Hypothalamus (tissue), 51 donors: ENCODE measurements at places on chromosomes 16 and 17.

DNA sequence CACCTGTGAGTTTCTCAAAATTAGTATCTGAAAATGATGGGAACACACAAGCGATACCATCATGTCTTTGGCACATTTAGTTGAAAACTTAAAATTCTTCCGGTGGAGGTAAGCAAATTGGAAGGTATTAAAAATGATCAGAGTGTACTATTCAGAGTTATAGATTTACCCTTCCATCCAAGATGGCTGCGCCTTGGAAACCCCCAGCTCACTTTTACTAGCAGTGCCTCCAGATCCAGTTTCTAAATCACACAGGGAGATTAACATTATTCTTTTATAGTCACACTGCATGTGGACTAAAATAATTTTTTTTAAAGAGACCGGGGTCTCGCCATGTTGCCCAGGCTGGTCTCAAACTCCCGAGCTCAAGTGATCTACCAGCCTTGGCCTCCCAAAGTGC is 15.0 kb downstream of the PITPNC1 start:
- no peak for DNase-seq

GRCh38 chr16:87540897-87541146 is 48.0 kb upstream of the ZCCHC14 start:
- no peak for DNase-seq

DNA sequence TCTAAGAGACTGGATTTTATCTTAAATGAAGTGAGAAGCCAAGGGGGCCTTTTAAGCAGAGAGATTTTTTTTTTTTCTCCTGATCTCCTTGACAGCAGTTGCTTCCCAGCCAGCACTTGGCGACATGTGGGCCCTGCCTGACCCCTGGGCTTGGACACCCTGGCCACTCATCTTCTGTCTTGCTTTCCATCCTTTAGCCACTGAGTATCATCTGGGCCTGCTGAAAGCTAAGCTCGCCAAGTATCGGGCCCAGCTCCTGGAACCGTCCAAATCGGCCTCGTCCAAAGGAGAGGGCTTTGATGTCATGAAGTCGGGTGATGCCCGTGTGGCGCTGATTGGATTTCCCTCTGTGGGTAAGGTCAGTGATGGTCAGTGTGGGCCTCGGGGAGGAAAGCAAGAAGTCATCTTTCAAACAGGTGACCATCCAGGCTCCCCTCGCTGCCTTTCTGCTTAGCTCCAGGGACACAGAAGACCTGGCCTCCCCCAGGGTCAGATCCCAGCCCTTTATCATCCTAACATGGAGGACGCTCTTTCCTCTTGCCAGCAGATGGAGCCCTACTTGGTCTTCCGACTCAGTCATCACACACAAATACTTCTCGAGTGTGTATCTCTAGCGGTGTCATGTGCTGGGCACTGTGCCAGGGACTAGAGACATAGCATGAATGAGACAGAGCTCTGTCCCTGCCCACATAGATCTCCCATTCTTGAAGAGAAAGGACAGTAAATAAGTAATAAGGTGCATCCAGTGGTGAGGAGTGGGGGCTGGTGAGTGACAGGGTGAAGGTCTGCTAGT is 6.1 kb downstream of the DRG2 start:
- DNase-seq: no peak

- DNase-seq: no peak
Observed at GRCh38 chr17:40038882-40039513, 15.2 kb downstream of the MED24 start.

- no peak for DNase-seq
Observed at GRCh38 chr16:47493381-47494337, 32.5 kb downstream of the PHKB start.

DNA sequence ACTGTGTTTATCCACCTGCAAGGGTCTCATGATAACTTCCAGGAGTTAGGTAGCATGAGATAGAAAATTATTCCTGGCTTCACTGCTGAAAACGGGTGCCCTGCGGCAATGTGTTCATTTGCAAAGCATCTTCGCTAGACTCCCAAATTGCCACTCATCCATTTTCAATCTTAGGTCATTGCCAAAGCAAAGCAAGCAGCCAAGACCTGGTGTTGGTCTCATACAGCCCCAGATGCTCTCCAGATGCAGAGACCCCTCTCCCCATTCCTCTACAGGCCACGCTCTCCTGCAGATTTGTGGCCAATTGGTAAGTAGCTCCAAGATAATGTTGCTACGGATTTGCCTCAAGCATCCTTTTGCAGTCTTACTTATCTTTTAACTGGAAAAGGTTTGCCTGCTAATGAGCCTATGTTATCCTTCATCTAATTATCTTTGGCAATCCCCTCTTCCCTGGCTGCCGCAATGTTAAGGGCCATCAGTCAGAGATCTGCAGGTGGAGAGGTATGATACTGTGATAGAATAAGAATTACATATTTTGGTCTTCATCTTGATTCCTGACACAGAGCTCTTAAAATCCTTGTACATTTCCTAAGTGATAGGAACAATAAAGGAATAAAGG is 222.0 kb downstream of the SLC39A11 start:
- DNase-seq: no peak

DNA sequence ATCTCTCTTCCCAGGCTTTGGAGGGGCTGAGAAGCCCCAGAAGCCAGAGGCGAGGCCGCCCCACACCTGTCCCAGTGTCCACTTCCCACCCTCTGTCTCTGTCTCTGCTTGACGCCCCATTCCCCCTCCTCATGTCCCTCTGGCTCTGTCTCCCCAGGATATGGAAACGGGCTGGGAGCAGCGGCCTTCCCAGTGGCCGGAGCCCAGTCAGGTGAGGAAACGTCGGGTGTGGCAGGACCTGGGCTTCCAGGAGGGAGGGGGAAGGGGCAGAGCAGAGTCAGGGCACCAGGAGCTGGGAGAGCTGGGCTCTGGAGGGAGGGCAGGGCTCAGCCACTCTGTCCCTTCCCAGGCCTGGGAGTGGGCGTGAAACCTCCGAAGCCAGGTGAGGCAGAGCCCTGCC is 10.6 kb upstream of the PKMYT1 start:
- no peak for DNase-seq

- no peak for DNase-seq
Observed at GRCh38 chr16:75497558-75497957, 2.3 kb upstream of the CHST6 start.

GRCh38 chr16:667780-668518 is at the start of gene RHOT2:
Gene RHOT2, plus strand, starts transcription at chr16:668132. Its CDS starts 68 bp downstream, at chr16:668200.
- peak; percentile 88 for DNase-seq

GRCh38 chr16:68284847-68285246 is 20.5 kb downstream of the SLC7A6 start:
- no peak for DNase-seq

- no peak for DNase-seq
Observed at GRCh38 chr17:28343491-28343932, 8.0 kb downstream of the TNFAIP1 start.
